Tongue (tissue), 3 donors: ENCODE measurements at places on chromosomes 11 and 22. TPM values are rescaled to one million over a fixed set of nuclear protein-coding genes. Genes with fewer than 3 reads are reported as not detected.

GRCh38 chr11:615504-616319 is at the start of gene IRF7:
Gene IRF7 (minus strand): TSS chr11:615950. CDS start chr11:615364, 586 bp downstream.
- DNase-seq: peak; percentile 97

ZDHHC8 gene
- 39.4 TPM for total RNA-seq

- DNase-seq: peak; percentile 38
These were observed 15.0 kb downstream of the SLC35E4 start for GRCh38 chr22:30650508-30651116.

FGF3 gene
- total RNA-seq: not detected

ADM2 gene
- 0.92 TPM for total RNA-seq

- DNase-seq: peak; percentile 55
These were observed 74.4 kb downstream of the SLC36A4 start for GRCh38 chr11:93123351-93123898.

CSNK2A3 gene
- 3.9 TPM for total RNA-seq

- peak; percentile 83 for DNase-seq
These were observed 69.2 kb upstream of the RRM1 start for GRCh38 chr11:4025248-4025966.

DNA sequence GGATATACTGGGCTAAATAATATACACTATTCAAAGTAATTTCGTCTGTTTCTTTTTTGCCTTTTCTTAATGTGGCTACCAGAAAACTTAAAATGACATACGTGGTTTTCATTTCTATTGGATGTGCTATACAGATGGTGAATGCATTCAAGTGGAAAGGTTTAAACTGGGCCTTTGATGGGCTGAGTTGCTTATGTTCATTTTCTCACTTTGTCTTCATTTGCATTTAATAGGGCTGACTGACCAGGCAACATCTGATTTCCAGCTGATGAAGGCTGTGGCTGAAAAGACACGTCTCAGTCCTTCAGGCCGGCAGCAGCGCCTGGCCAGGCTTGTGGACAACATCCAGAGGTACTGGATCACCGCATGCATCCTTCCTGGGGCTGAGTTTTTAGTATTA is 27.9 kb downstream of the PIWIL4 start:
- no peak for DNase-seq

GRCh38 chr11:7186676-7187075 is 65.0 kb upstream of the SYT9 start:
- DNase-seq: no peak

- DNase-seq: no peak
These were observed 105.9 kb upstream of the ARHGAP20 start for GRCh38 chr11:110818032-110818687.

- peak; percentile 46 for DNase-seq
These were observed 513.1 kb downstream of the MIAT start for GRCh38 chr22:27170491-27170890.

DNA sequence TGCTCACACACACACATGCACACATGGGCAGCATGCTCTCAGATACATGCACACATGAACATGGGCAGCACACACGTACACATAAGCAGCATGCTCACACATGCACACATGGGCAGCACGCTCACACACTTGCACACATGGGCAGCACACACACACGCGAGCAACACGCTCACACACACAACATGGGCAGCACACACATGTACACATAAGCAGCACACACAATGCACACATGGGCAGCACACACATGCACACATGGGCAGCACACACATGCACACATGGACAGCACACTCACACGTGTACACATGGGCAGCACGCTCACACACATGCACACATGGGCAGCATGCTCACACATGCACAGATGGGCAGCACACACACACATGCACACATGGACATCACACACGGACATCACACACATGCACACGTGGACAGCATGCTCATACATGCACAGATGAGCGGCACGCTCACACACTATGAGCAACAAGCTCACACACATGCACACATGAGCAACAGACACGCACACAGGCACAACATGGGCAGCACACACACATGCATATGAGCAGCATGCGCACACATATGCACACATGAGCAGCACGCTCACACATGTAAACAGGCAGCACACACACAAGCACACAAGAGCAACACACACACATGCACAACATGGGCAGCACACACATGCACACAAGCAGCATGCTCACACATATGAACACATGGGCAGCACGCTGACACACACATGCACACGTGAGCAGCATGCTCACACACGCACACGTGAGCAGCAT is 43.0 kb downstream of the RTN4R start:
- DNase-seq: no peak

MIAT gene
- total RNA-seq: 1.1 TPM

- DNase-seq: no peak
These were observed 7.7 kb upstream of the NCR3LG1 start for GRCh38 chr11:17343907-17344306.

OR8D4 gene
- total RNA-seq: 0.21 TPM

DNA sequence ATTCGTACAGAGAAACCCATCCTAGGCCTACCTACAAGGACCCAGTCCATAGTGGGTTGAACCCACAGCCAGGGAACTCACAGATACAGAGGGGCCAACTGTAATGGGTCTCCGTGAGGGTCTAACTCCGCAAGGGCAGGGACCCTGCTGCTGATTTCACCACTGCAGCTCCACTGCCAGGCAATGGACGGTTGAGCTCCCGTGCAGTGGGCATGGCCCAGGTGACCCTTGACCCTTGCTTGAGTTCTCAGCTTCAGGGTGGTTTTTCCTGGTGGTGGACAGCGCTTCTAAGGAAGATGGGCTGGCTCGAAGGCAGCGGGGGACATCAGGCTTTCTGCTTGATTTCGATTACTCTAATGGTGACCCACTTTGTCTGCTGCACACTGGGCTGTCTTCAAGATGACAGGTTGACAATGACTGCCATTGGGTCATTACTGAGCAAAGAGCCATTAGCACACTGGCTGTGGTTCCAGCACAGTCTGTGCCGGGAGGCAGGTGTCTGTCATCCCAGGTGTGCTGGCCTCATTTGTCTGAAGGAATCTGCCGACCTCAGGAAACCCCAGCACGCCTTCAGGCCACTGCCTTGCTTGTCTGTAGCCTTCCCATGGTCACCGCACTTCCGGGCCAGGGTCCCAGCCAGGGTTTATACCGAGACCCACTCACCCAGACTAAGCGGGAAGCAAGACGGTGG is 3.7 kb upstream of the GAL start:
- DNase-seq: no peak

- no peak for DNase-seq
These were observed 63.6 kb upstream of the TIMP3 start for GRCh38 chr22:32737811-32738497.

- DNase-seq: peak; percentile 84
These were observed 43.2 kb upstream of the VPREB1 start for GRCh38 chr22:22201185-22201929.

DNA sequence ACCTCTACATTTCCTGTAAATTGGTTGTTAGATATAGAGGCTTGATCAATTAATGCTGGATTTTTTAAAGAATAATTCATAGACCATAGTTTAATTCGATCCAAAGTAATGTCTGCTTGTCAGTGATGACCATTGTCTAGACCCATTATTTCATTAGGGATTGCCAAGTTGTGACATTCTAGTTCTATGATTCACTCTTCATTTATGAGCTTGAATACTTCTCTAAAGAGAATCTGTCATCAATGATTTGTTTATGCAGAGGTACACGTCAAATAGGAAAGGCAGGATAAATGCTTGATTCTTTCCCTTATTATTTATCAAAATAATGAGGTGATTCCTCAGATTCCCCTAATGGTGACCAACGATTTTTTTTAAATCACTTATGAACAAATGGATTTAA is 24.0 kb upstream of the ROBO3 start:
- no peak for DNase-seq

KCNK4 gene
- not detected for total RNA-seq

MYOD1 gene
- 31.8 TPM for total RNA-seq

- peak; percentile 51 for DNase-seq
These were observed 129.7 kb downstream of the ST3GAL4 start for GRCh38 chr11:126485021-126485792.

DNA sequence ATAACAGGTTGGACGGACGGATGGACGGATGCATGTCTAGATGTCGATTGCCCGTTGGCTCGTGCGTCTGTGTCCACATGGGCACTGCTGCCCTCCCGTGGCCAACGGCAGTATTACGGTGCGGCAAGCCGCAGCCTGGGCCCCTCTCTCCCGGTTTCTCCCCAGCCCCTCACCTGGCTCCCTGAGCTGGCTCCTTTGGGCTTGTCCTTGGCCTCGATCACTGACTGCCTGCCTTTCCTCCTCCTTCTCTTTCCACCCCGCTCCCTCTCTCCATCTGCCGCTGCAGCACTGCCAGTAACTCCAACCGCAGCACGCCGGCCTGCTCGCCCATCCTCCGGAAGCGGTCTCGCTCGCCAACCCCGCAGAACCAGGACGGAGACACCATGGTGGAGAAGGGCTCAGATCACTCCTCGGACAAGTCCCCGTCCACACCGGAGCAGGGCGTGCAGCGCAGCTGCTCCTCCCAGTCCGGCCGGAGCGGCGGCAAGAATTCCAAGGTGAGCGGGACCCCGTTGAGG is 77.3 kb downstream of the SCN3B start:
- DNase-seq: peak; percentile 67

CACNA1I gene
- 0.10 TPM for total RNA-seq

GRCh38 chr22:38941488-38941987 is 15.9 kb upstream of the APOBEC3A start:
- no peak for DNase-seq

GRCh38 chr11:97537407-97538150 is 1147.8 kb downstream of the JRKL start:
- DNase-seq: no peak

MPPED1 gene
- total RNA-seq: 4.4 TPM

MCHR1 gene
- total RNA-seq: 0.10 TPM

DNA sequence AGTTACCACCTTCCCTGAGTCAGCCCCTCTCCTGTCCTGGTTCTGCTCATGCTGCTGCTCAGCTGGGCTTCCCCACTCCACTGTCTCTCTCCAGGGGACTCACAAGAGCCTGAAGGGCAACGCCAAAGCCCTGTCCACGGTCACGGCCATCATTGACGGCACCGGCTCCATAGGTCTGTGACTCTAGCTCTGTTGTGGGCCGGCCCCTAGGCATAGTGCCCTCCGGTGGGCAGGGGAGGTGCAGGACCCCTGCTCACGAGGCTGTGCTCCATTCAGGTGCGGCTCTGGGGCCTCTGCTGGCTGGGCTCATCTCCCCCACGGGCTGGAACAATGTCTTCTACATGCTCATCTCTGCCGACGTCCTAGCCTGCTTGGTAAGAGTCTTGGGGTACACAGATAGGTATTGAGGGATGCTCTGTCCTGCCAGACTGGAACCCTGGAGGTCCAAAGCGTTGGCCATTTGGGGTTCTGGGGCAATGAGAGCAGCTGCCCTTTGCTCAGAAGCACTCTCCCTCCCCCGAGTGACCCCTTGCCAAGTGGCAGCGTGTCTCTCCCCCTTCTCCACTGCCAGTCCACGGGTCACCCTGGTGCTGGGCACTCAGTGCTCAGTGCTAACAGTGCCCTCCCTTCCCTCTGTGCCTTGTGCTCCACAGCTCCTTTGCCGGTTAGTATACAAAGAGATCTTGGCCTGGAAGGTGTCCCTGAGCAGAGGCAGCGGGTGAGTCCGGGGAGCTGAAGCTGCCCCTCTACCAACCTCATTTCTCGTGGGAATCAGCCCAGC is 22.4 kb downstream of the SLC37A2 start:
- DNase-seq: no peak

GRCh38 chr22:45149671-45150070 is 14.1 kb upstream of the NUP50 start:
- no peak for DNase-seq

DNA sequence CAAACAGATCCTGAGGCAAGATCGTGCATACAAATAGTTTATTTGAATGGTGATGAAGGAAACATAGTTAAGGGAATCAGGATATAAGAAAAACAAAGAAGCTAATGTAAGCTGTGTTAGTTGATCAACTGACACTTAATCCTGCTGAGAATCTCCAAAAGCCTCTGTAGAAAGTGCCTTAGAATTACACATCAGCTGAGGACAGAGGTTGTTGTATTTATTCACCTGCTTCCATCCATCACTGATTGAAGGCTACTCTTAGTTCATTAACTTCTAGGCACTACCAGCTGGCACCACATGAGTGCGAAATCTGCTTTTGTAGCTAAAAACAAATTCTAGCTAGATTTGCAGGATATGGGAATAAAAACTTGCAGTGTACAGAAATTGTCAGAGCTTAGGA is 1082.0 kb upstream of the CNTN5 start:
- DNase-seq: peak; percentile 2

DNA sequence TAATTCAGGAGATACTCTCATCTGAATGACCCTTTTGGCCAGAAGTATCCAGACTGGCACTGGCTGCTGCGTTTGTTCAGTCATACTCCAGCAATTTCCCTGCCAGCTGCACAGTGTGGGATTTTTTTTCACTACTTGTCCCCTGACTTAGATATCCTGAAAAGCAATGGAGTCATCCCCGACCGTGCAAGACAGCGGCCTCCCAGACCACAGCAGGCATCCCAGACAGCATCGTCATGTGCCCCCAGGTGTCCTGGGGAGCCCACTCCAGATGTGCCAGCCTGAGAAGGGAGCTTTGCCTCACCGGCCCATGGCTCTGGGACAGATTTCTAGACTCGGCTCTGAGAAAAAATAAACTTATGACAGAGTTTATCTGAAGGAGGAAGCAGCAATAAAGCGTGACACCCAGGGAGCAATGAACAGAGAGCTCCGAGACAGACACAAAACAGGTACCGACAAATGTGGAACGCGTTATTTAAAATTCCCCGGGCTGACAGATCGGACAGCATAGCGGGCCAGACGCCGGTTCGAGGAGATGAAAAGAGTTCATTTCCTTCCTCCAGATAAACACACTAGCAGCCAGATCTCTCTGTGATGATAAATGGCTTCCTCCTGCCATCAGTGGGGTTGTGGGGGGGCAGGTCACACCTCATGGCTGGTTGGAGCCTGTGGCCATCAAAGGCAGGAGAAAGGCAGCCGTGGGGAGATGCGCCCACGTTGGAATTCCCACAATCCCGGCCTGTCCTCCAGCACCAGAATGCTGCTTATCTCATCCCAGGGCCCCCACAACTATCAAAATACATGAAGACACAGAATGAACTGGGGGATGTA is 106.4 kb upstream of the FGF3 start:
- DNase-seq: peak; percentile 34

GRCh38 chr22:35308480-35309021 is 8.9 kb downstream of the TOM1 start:
- DNase-seq: no peak

DNA sequence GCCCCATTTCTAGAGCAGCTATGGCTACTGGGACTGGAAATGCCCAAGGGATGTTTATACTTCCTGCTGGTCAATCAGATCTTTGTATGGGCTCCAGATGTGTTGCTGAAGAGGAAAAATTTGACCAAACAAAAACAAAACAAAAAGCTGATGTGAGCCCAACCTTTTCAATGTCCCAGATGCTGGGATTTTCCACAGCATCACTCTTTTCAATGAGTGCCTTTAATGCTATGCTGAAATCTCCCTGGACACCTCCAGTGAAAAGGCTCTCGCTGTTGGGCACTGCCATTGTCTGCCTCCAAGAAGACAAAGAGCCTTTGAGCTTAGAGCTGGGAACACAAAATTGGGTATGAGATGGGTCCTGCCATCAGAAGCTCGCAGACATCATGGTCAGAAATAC is 671.9 kb downstream of the NTM start:
- no peak for DNase-seq

OR10G6 gene
- not detected for total RNA-seq

ZP1 gene
- not detected for total RNA-seq

CD6 gene
- not detected for total RNA-seq
